ENCODE measurements at places on chromosomes 4 and X. TPM values are rescaled to one million over a fixed set of nuclear protein-coding genes. Genes with fewer than 3 reads are reported as not detected.

GLRA3 gene
- 0.01 TPM for polyA plus RNA-seq

DNA sequence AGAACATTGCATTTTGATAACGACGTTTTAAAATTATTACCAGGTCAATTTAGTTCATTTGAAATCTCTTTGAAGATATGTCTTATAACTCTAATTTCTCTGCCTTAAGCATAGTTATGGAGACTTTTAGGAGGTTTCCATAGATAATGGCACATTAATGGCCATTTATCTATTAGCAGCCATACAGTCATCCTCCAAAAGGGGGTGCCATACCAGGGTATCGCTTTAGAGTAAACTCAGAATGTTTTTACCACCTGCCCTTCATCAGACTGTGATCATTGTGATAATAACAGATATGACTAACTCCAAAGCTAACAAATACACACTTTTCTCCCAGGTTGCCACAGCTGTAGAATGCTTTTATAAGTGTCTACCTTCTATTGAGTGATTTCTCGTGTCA, 461.5 kb downstream of the FSTL5 start:
- DNase-seq: no peak

- DNase-seq: no peak
These were observed 200.3 kb upstream of the BCOR start for GRCh38 chrX:40298069-40298468.

PARM1 gene
- polyA plus RNA-seq: 81.3 TPM

- no peak for DNase-seq
These were observed 48.0 kb upstream of the TRIM2 start for GRCh38 chr4:153156263-153156662.

Data from urinary bladder (tissue), 4 donors.